Fibroblast of pulmonary artery (primary cell): ENCODE measurements at places on chromosomes 4 and X.

- DNase-seq = no peak
Measured at GRCh38 chr4:126738926-126739325, 893.8 kb upstream of the INTU start.

DNA sequence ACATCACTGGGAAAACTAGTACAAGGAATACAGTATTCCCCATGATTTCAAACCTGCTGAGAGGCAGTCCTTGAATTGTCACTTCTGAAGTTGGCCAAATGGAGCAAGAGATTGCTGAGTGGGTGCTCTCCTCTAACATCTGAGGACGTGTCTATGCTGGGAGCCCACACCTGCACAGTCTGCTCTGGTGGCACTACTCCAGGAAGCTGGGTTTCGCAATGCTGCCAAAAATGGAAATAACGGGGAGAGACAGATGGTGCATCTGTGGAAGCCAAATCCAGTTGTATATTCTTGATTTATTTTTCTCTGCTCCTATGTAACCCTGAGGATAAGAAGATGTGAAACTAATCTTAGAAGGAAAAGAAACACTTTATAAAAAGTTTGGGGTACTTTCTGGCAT is 240.1 kb upstream of the CTSO start:
- no peak for DNase-seq

- DNase-seq = no peak
Measured at GRCh38 chr4:8865681-8866310, 5.8 kb downstream of the HMX1 start.

DNA sequence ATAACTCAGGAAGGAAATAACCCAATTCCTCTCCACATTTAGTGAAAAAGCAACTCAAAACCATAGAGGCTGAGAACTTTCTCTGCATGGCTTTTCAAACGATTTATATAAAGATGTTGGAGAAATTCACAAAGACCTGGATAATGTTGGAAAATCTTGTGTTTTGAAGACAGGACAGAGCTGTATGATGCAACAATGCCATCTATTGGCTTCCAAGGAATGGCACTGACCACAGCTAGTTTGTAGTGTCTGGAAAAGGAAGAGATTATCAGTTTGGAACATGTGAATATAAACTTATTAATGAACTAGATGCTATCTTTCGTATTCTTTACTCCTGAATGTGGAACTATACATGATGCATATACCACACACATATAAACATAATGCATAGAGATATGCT is 503.6 kb downstream of the IL1RAPL1 start:
- peak; percentile 42 for DNase-seq

DNA sequence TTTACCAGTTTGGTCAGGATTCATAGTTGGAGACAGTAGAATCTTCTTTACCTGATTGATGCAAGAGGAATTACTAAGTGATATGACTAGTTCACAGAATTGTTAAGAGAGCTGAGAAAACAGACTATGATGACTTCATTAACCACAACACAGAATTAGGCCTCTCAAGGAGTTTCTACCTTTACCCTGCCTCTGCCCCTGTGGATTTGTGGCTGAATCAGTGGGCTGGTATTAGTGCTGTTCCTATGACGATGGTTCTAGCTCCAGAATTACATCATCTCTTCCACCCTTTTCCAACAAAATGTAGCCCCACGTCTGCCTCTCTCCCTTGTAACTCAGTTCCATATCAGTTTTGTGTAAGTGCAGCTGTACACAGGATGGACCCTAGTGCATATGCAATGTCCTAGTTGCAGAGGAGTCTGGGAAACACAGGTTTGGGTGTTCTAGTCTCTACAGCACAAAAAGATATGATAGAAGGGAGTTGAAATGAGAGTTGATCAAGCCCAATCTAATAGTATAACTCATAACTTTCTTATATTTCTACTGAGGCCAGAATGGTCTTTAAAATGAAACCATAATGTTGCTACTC is 99.3 kb downstream of the ANXA5 start:
- DNase-seq = peak; percentile 4

GRCh38 chrX:19630228-19630627 is 114.9 kb upstream of the MAP3K15 start:
- no peak for DNase-seq

DNA sequence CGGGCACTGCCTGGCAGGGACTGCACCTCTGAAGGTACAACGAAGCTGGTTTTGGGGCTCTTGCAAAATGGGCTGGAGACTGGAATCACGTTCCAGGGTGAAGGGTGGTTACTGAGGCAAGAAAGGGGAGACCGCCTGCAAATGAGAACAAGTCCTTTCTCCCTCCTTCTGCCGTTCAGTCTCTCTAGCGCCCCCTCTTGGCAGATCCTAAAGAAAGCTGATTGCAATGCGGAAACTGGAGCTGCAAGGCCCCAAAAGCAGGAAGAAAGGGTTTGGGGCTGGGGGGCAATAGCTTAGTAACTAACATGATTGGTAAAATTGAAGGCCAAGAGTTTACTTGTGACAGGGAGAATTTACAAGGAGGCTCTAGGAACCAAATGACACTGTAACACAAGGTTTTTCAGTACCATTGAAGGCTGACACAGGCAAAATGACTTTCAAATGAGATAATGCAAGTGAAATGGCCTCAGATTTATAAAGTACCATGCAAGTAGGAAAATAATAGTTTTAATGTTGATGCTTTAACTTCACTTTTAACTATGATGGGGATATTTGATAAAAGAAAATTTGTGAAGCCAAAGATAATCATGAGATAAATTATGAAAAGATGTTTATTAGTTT is 222.7 kb upstream of the HAND2 start:
- peak; percentile 26 for DNase-seq

- no peak for DNase-seq
Measured at GRCh38 chr4:80092088-80092487, 19.1 kb upstream of the ANTXR2 start.

GRCh38 chrX:97490656-97491055 is 606.9 kb downstream of the RPA4 start:
- peak; percentile 1 for DNase-seq

- DNase-seq = no peak
Measured at GRCh38 chrX:153951683-153952372, 7.4 kb upstream of the RENBP start.

DNA sequence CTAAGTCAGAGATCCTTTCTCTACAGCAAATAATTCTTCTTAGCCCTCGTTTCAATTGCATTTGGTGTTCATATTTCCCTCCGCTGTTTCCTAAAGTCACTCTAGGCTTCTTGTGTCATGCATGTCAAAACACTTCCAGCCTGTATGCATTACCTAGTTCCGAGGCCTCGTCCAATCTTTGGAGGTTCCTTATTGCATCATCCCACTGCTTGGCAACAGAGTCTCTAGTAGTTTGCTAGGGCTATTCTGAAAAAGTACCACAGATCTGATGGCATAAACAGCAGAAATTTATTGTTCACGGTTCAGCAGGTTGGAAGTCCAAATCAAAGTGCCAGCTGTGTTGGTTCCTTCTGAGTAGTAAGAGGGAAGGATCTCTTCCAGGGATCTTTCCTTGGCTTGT is 5.9 kb downstream of the H2BW2 start:
- DNase-seq = no peak
